Mesothelial cell of epicardium (in vitro differentiated cells): ENCODE measurements at places on chromosomes 7 and 10. TPM values are rescaled to one million over a fixed set of nuclear protein-coding genes. Genes with fewer than 3 reads are reported as not detected.

DNA sequence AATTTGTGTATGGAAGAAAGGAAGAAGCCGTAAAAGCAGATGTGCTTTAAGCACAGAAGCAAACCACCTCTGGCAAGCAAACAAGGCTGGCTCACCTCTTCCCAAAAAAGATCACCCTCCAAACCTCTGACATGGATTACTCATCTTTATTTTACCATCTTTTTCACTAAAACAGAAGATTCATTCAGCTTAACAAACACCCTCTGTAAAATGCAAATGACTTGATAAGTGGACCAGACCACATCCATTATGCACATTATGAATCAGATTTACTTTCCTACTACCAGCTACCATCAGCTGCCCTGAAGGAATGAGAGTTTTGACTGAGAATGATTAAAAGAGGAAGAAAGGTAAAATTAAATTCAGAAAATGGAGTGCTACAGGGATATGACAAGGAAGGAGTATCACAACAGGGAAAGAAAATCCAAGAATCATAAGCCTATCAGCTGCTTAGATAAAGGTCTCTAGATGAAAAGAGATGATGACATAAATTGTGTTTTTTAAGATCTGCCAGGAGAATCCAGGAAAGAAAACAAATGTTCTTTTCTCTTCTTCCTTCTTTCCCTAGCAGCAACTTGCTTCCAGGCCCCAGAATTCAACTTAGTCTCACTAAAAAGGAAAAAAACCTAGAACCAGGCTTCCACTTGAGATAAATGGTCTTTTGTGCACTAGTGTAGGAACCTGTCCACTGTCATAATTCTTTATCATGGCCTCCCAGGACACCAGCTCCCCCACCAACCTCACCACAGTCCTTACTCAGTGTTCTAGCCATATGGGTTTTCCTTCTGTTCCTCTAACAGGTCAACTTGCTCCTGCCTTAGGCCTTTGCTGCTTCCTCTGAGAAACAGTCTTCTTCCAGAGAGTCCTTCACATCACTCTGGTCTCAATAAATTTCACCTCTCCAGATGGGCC is 47.4 kb downstream of the JAZF1 start:
- peaks cover 1% of the 10 kb centered on the region for H3K36me3 ChIP-seq
- H3K4me3 ChIP-seq = no peak overlapping the region
- H3K4me1 ChIP-seq = peaks cover 23% of the 10 kb centered on the region
- no peak for DNase-seq

GRCh38 chr7:20661884-20662283 is 46.4 kb downstream of the ABCB5 start:
- H3K36me3 ChIP-seq = no peaks in the 10 kb centered on the region
- DNase-seq = no peak
- H3K4me3 ChIP-seq = no peak overlapping the region
- peaks cover 2% of the 10 kb centered on the region for H3K27me3 ChIP-seq

DNA sequence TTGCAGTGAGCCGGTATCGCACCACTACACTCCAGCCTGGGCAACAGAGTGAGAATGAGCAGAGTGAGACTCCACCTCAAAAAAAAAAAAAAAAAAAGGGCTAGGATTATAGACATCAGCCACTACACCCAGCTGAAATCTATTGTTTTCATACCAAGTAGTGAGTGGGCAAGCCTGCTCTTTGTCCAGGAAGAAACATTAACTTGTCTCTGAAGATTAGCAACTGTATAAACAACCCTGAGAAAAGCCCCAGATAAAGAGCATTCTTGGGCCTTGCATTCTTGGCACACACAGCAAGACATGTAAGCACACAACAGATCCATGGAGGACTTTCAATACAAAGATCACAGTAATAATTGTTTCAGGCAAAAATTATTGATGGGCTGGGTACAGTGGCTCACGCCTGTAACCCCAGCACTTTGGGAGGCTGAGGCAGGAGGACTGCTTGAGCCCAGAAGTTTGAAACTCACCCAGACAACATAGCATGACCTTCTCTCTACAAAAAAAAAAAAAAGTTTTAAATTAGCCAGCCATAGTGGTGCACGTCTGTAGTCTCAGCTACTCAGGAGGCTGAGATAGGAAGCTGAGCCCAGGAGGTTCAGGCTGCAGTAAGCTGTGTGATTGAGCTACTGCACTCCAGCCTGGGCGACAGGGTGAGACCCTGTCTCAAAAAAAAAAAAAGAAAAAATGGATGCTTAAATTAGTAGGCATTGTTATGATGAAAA is 4.4 kb downstream of the PSPH start:
- no peak for DNase-seq
- peak overlapping the region; percentile 99 for H3K27ac ChIP-seq
- peaks cover 6% of the 10 kb centered on the region for H3K36me3 ChIP-seq
- no peaks in the 10 kb centered on the region for H3K27me3 ChIP-seq

GRCh38 chr7:20624666-20625385 is 9.4 kb downstream of the ABCB5 start:
- H3K27me3 ChIP-seq = no peaks in the 10 kb centered on the region
- H3K4me3 ChIP-seq = no peak overlapping the region
- no peak for DNase-seq
- no peak overlapping the region for H3K27ac ChIP-seq
- no peaks in the 10 kb centered on the region for H3K36me3 ChIP-seq

GRCh38 chr10:120969219-120969645 is 118.1 kb downstream of the WDR11 start:
- H3K27me3 ChIP-seq = no peaks in the 10 kb centered on the region
- H3K4me3 ChIP-seq = no peak overlapping the region

- H3K27me3 ChIP-seq = no peaks in the 10 kb centered on the region
- no peak overlapping the region for H3K4me3 ChIP-seq
- H3K36me3 ChIP-seq = no peaks in the 10 kb centered on the region
- peaks cover 14% of the 10 kb centered on the region for H3K4me1 ChIP-seq
- no peak overlapping the region for H3K27ac ChIP-seq
These were observed 847 bp downstream of the AGMO start for GRCh38 chr7:15560968-15561367.

GRCh38 chr7:1925349-1925748 is 255.3 kb downstream of the ELFN1 start:
- H3K36me3 ChIP-seq = peaks cover 14% of the 10 kb centered on the region
- no peaks in the 10 kb centered on the region for H3K27me3 ChIP-seq
- no peak for DNase-seq

- no peak overlapping the region for H3K27ac ChIP-seq
- no peak for DNase-seq
- H3K27me3 ChIP-seq = peaks cover 97% of the 10 kb centered on the region
These were observed 3.2 kb upstream of the VGF start for GRCh38 chr7:101168412-101169049.

Gene SUN3
- not detected in 3 replicates for total RNA-seq

Gene SKIDA1
- 9.7 to 10.4 TPM (median 9.7 TPM) in 3 replicates for total RNA-seq

Gene INPP5A
- total RNA-seq = 36.4 to 41.8 TPM (median 41.0 TPM) in 3 replicates
